ENCODE measurements at places on chromosomes 13 and 19.

DNA sequence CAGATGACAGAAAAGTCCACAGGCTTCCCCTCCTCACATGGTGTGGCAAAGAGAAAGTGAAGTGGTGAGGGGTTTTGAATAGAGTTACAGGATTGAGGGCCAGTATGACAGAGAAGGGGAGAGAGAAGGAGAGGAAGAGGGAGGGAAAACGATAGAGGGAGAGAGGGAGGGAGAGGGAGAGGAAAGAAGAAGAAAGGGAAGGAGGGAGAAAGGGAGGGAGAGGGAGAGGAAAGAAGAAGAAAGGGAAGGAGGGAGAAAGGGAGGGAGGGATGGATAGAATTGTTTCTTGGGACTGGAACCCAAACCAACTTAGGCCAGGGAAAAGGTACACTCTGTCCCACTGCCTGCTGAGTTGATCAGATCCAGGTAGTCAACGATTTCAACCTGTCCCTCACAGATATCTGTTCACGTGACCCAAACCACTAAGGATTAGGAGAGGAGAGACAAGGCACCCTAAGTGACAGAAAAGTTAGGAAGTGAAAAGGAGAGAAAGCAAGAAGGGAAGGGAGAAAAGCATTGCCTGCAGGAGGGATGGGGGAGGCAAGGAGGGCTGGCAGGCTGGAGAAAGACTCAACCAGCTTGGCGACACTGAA lies 8.1 kb upstream of the IGFL3 start:
- DNase-seq, result no peak

DNA sequence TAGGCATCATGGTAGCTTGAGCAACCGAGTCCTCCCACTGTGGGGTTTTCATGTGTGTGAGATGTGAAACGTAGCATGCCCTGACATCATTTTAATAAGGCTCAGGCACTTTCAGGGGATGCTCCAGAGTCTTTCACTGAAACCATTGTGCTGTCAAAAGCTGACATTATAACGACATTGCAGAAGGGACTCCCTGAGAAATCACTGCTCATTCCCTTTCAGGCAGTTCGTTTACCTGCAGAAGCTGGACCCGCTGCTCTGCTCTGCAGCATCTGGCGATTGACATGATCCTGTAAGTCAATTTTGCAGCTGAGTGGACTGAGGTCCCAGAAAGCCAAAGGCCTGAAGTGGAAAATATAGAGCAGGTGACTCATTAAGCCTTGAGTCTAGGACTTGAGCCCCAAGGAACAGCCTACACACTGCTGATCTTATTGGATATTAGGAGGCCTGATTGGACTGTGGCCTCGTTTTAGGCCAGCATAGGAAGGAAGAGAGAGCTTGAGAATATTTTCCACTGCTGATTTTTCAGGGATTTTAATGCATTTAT lies 54.0 kb upstream of the CNMD start:
- no peak for DNase-seq

- no peak for DNase-seq
Observed at GRCh38 chr19:18298601-18299000, 17.2 kb upstream of the JUND start.

GRCh38 chr13:65582160-65582559 lies 1648.0 kb downstream of the PCDH9 start:
- no peak for DNase-seq

- peak; percentile 35 for DNase-seq
Observed at GRCh38 chr19:46076951-46077814, 36.4 kb upstream of the IGFL4 start.

GRCh38 chr19:48169578-48169938 lies 586 bp downstream of the LIG1 start:
- peak; percentile 92 for DNase-seq

DNA sequence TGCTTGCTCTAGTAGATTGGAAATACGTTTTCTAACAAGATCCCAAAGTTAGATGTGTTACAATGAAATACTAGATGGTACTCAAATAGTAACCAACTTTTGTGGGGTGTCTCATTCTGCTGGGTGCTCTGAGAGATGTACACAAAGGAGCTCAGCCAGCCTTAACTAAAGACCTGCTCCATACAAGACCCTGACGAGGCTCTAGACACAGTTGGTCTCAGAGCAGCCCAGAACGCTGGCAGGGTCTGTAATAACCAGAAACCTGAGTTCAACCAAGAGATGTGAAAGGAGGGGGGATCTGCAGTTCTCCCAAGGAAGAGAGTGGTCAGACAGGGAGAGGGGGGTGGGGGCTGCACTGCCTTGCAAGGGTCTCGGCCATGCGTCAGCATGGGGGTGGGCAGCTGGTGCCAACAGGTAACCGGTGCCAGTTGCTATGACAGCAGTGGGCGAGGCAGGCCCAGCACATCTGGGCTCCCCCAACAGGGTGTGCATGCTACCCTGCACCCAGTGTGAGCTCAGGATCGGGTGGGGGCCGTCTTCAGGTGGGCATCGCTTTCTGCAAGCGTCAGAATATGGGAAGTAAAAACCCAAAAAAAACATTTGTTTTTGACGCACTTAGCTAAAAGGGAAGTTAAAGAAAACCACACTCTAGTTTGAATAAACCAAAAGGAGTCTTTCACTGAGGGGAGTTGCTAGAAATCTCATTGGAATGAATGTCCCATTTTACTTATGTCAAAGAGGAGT lies 68.0 kb upstream of the GPR183 start:
- peak; percentile 39 for DNase-seq

DNA sequence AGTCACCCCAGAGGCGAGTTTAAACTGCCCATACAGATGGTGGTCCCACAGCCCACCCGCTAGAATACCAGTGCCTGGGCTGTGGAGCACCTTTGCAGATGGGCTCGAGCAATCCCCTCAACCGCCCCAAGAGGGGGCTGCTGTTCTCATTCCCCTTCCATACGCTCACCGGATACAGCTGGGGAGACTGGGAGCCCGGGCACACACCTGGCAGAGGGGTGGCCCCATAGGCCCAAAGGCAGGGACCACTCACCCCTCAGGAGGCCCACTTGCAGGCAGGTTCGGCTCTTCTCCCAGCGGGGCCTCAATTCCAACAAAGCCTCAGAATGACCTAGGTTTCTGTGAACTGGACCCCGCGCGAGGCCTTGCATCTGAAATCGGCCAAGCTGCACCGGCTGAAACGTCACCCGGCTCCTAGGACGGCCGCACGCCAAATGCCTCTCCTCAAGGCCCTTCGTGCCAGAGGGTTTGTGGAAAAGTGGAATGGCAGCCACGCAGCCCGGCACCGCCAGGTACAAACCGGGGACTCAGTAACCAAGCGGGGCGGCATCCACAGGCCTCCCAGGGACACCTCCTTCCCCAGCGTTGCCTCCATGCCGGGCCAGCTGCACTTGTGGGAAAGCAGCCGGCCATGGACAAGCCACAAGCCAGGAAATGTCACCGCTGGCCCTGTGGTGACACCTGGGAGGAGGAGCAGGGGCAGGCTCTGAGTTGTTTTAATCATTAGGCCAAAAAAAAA lies 18.7 kb downstream of the MLLT1 start:
- DNase-seq, result peak; percentile 55

- DNase-seq, result no peak
Observed at GRCh38 chr13:114199954-114200353, 20.9 kb downstream of the CFAP97D2 start.

DNA sequence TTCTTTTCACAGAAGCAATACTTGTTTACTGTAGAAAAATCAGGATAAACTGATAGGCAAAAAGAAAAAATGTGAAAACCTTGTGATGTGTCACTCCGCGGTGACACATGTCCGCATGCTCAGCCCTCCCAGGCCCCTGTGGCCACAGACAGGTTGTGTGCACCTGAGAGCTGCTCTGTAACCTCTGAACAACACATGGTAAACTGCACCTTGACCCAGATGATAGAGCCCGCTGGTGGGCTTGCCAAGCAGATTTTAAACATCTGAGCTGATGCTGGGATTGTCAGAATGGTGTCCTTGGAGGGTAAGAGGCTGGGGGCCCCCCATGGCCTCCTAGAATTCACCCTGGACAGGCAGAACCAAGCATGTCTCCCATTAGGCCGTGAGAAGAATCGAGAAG lies 33.8 kb downstream of the DHRS12 start:
- DNase-seq, result no peak

DNA sequence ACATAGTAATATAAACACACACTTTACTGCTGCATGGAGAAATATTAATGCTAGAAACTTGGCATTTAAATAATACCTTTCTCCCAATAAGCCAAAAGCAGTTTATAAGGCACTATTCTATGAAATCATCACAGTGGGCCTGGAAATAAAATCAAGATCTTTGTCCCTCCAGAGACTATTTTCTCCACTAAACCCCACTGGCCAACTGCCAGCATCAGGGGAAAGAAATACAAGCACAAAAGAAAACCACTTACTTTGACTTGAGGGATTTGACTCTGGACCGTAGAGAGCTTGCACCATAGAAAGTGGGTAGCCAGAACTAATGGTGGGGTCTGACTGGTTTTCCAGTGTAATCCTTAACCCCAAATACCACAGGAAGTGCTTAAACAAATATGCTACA lies 71.9 kb downstream of the DCLK1 start:
- no peak for DNase-seq

DNA sequence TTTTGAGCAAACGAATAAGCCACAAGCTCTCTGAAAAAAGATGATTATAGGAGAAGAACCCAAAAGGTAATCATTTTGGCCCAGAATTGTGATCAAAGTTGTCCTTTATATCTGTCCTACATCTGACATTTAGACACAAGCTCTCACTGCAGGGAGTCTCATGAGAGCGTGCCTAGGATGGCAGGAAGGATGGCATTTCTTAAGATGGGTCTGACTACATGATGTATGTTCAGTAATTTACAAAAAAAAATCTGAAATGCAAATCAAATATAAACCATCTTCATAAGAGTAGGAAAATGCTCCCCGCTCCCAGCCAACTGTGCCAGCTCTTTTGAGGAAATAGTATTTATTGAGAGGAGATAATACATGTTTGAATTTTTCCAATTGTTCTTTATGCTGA lies 81.0 kb upstream of the MBNL2 start:
- no peak for DNase-seq

DNA sequence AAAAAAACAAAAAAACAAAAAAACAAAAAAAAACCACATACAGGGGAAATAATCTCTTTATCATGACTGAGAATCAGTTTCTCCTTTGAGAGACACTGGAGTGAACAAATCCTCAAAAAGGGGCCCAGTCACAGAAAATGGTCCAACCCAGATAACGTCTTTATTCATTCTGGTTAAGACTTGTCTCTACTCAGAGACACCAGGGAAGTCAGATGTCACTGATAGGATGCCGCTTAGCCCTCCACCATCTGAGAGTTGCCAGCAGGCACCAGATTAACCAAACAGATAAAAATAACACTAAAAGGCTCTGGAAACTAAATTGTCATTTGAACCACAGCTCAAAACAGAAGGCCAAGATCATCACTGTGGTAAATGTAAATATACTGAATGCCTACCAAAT lies 1163.4 kb upstream of the ATXN8OS start:
- no peak for DNase-seq

DNA sequence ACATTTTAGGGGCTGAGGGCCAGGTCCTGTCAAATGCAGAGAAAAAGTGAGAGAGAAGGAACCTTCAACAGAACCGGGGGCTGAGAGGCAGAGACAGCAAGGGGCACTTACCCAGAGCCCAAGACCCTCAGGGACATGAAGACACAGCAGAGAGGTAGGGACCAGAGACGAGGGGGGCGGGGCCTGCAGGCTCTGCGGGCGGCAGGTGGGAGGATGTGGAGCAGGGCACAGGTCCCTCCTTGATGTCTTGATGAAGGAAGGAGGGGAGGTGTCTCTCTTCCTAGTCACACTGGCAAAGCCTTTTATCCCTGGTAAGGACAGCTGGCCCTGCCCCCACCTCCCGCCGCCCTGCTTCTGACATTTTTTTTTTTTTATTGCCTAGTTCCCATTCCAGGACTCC lies at the start of gene KLK14:
Gene KLK14, minus strand, starts transcription at position 277 of the 400 bp plus-strand sequence. Its CDS starts 273 bp downstream, at position 4.
- DNase-seq, result no peak

GRCh38 chr13:97134364-97135095 lies 87.6 kb upstream of the MBNL2 start:
- DNase-seq, result no peak

- no peak for DNase-seq
Observed at GRCh38 chr13:105196052-105196451, 1339.4 kb downstream of the EFNB2 start.

- peak; percentile 99 for DNase-seq
Observed at GRCh38 chr19:55301459-55302317, 17.9 kb downstream of the BRSK1 start.

DNA sequence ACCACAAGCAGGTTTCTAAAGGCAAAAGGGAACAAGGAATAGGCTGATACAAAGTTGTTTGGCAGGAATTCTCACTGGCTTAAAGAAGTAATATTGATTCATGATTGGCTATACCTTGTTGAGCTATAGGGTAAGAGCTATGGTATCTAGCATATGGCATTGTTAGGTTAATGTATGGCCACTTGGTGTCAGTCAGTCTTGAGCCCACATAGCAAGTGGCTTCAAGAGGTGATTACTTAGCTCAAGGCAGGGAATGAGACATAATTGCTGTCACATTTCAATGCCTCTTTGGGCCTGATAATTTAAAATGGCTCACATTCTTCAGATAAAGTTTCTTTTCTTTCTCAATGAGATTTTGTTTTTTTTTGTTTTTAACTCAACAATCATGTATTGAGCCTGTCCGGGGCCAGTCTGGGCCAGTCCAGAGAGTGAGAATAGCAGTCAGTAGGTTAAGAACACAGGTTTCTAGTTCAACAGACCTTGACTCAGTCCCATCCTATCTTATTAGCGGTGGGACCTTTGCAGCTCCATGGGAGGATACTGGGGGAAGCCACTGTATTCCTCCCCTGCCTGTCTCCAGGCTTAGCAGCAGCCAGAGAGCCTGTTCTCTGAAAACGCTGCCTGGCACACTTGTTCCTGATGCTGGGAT lies 45.8 kb upstream of the RCBTB2 start:
- DNase-seq, result no peak

DNA sequence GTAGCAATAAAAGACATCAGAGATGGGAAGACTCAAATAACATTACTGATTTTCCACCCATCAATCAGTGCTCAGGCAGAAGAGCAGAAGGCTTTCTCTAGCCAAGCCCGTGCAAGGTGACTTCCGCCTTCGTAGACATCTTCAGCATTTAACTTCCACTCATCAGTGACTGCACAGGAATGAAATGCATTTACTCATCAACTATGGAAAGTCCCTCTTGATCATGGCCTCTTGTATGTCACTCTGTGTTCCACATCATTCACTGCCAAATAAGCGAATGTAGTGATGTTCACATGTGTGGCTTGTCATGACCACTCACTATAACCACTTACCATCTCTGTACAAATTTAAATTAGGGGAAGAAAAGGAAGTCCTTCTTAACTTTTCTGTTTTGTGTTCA lies 49.4 kb downstream of the SACS start:
- DNase-seq, result no peak

DNA sequence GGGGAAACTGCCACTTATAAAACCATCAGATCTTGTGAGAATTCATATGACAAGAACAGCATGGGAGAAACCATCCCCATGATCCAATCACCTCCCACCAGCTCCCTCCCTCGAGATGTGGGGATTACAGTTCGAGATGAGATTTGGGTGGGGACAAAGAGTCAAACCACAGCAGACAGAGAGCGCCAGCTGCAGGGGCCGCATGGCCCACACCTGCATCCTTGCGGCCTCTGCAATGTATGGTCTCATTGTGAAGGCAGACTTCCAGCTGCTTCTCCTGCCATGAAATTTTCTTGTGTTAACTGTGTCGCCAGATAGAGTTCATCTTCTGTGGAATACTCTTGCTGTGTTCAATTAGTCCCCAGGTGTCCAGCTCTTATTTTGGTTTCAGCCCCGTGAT lies 17.3 kb upstream of the SLC15A1 start:
- no peak for DNase-seq

Data from activated T-cell treated with anti-CD3 and anti-CD28 coated beads, Interleukin-2, amount 50 U/mL, for 24 hours (primary cell).